ENCODE measurements at places on chromosomes 5 and 9.
A peak's percentile ranks its signal among the peaks of the same experiment; 100 is the strongest.

DNA sequence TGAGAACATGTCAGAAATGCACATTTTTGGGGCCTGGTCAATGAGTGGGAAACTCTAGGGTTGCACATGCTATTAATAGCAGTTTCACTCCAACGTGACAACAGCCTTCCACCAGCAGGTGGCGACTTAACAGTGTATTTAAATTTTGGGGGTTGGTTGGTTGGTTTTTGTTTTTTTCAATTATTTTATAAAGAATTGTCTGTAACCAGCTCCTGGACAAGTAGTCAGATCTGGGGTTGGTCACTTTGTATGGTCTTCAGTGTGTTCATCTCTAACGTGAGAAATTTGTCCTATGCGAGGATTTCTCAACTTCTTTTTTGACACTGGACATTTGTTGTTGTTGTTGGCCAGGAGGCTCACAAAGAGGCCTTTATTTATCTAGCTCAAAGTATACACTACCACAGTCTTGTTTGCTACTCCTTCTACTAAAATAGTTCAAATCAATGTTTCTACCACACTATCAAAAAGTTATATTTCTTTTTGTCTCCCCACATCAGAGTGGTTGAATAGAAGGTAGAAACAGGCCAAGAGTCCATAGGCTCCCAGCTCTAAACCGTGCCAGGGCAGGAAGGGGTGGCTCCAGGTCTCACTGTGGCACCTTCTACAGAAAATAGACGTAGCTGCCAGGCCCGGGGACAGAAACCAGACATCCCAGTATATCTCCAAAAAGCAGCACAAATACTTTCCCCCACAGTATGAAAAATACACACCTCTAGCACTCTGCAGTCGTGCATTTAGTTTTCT, 110.4 kb downstream of the TRPM6 start:
- DNase-seq = peak; percentile 69

- DNase-seq = no peak
Measured at GRCh38 chr5:149409268-149409948, 30.3 kb upstream of the IL17B start.

GRCh38 chr5:133749331-133749985, 137.1 kb upstream of the FSTL4 start:
- DNase-seq = peak; percentile 2

DNA sequence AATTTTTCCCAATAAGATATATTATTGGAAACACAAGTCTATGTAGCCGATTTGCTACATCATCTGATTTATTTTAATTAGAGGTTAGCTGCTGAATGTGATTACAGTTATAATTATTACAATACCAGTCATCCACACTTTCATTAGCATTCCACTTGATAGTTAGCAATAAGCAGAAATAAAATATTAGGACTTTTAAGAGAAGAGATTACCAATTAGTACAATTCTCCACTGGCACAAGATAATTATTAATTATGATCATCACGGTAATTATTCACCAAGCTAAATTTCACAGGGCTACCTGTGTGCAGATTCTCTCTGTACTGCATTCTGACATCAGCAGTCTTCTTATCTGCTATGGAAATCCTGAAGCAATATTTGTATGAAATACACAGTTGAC, 474.7 kb downstream of the TLE4 start:
- DNase-seq = no peak

DNA sequence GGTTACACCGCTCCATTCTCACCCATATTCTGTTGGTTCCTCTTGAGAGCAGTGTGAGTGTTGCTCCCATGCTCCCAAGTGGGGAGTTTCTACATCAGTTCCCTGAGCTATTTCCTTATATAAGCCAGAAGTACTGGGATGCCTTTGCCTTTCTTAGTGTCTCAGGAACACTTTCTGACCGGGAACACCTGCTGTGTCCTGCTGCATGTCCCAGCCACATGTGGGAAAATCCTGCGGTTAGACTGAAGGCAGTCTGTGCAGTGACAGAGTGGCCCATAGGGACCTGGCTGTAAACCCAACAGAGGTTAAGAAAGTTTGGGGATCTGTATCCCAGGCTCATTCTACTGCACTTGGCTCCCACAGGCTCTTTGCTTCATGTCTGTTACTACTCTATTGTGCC, 126.0 kb downstream of the EGFLAM start:
- no peak for DNase-seq

DNA sequence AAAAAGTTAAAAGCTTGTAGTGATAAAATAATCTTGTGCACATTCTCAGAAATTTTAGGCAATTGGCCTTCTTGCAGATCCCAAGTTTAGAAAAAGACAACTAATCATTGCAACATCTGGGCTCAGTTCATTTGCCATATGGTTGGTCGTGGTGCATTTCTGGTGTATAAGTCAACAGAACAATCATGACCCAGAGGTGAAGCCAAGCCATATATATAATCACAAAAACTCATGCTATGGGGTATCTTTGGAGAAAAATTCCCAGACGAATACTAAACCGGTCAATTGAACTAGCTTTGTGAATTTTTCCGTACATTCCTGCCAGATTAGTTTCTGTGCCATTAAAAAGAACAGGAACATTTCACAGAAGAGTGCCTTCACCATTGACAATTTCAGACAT, 50.3 kb downstream of the FYB1 start:
- no peak for DNase-seq

GRCh38 chr9:99106044-99106375, 1.1 kb downstream of the TGFBR1 start:
- no peak for DNase-seq

GRCh38 chr9:129696944-129697655, 31.7 kb downstream of the PRRX2 start:
- DNase-seq = no peak

- no peak for DNase-seq
Measured at GRCh38 chr5:139265001-139265400, 28.5 kb upstream of the MATR3 start.

DNA sequence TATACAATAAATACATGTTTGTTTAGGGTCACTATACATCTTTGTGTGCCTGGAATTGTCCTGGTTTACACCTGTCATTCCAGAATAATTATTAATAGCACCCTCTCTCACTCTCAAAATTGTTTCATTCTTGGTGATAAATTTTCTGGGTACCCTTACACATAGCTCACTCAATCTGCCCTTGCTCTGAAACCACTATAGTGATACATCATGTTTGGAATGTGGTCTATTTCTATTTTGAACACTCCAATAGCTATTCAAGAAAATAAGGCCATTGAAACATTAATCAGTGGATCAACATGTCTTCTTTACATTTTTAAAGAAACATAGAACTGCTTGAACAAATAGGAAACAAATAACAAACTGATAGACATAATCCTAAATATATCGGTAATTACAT, 158.7 kb downstream of the ARRDC3 start:
- DNase-seq = no peak

DNA sequence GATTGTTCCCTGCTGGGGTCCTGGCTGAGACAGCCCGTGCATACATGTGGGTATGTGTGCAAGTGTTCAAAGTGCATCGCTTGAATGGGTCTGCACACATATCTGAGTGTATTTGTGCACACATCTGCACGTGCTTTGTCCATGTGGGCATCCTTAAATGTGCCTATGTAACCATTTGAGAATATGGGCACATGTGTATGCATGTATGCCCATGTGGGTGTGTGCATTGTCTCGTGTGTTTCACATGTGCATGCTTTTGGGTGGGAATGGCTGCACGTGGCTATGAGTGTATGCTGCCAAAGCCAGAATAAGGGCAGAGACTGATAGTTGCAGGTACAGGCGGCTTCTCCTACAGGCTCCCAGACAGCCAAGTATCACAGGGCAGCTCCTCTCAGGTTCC, 107.3 kb downstream of the LHX2 start:
- DNase-seq = no peak

DNA sequence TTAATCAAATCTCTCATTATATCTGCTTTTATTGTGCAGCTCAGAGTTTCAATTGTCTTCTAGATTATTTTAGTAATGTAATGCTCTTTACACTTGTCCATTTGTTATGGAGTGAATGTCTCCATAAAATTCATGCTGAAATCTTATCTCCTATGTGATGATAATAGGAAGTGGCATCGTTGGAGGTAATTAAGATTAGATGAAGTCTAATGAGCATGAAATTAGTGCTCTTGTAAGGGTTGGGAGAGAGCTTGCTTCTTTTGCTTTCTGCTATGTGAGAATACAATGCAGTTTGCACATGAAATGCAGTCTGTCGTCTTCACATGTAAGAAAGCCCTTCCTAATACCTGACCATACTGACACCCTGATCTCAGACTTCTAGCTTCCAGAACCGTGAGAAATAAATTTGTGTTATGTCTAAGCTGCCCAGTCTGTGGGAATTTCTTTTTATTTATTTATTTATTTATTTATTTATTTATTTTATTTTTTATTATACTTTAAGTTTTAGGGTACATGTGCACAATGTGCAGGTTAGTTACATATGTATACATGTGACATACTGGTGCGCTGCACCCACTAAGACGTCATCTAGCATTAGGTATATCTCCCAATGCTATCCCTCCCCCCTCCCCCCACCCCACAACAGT, 1399.2 kb upstream of the CDH6 start:
- no peak for DNase-seq

DNA sequence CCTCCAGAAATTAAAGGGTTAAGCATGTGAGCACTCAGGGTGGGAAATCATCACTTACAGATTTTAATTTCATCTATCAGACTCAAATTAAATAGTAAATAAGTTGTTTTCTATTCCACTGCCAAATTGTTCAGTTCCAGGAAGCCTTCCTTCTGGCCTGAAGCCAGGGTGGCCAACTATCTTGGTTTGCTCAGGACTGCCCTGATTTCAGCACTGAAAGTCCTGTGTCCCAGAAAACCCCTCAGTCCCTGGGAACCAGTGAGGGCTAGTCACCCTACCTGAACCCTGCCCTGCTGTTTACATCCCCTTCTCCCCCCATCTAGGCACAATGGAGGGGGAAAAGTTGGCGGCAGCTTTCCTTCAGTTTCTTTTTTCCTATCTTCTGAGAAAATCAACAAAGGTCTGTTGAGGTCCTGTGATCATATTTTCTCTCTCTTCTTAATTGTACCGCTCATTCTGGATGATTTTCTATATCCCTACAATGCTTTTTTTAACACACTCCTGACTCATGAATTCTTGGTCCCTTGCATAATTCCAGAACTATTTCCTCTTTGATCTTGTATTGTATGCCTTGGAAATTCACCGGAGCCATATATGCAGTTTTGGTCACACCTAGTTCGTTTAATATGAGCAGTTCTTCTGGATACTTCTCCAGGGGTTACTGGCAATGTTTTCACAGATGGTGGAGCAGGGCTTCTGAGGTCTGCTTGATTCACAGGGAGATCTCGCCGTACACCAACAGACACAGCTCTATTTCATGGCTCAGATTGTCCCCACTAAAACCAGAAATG, 103.8 kb downstream of the MAP1B start:
- no peak for DNase-seq

- DNase-seq = no peak
Measured at GRCh38 chr5:124823380-124823779, 76.9 kb upstream of the ZNF608 start.

DNA sequence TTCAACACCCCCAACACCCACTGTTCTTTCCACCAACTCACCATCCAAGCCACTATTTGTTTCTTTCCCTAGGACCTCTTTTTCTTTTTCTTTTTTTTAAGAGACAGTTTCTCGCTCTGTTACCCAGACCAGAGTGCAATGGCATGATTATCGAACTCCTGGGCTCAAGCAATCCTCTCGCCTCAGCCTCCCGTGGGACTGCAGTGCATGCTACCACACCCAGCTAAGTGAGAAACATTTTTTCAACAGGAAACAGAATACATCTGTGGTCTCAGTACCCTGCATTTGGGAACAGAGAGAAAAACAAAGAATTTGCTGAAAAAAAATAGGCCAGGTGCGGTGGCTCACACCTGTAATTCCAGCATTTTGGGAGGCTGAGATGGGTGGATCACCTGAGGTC, 24.6 kb downstream of the B4GALT1 start:
- DNase-seq = no peak

- no peak for DNase-seq
Measured at GRCh38 chr5:100697970-100698369, 162.8 kb downstream of the FAM174A start.

- DNase-seq = peak; percentile 7
Measured at GRCh38 chr5:152514827-152515397, 109.8 kb upstream of the NMUR2 start.

DNA sequence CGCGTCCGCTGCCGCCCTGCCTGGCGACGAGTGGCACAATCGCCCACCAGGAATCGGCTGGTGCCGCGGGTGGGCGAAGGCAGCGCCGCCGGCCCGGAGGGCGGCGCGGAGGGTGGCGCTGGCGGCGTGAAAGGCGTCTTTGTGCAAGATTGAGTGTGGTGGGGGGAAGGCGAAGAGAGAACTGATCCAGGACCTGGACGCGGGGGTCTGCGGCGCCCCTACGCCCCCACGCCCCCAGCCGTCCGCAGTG, 4.6 kb upstream of the RGMB start:
- no peak for DNase-seq

DNA sequence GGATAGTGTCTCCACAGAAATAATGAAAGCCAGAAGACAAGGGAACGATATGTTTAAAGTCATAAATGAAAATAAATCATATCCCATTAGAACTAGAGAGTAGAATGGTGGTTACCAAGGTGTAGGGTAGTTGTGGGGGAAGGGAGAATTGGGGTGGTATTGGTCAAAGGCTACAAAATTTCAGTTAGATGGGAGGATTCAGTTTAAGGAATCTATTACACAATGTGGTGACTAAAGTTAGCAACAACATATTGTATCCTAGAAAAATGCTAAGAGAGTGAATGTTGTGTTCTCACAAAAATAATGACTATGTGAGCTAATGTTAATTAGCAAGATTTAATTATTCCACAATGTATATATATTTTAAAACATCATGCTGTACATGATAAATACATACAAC, 27.8 kb upstream of the LARP1 start:
- no peak for DNase-seq

DNA sequence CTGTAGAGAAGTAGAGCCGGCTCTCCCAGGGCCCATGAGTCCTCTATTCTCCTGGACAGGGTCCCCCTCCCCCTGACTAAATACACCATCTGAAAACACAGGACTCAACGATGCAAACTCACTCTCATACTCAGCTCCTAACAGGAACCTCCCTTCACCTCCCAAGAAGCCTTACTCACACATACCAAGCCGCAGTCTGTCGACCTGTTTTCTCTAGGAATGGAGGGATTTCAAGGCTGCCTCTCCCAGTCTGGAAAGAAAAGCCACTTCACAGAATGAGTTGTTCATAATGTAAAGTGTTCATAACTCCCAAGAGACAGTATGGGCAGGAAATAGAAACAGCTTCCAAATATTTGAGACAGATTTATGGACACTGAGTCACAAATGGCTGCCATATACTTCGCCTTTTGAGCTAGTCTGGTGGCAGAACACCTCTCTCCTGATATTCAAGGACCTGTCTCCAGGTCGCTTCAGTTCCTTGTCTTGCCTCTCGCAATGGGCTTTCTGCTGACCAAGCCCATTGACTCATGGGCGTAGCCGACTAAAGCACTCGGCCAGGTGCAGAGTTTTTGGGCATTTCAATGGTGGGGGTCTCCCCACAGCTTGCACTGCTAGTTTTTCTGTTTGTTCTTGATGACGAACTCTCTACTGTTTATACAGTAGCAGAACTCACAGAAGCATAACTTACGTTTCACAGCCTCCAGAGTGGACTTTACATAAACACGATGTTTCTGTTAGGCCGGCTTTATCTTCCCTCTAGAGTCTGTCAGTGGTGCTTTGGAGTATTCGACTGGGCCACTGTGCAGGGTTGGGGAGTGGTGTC, 25.0 kb upstream of the IL17B start:
- no peak for DNase-seq

- DNase-seq = no peak
Measured at GRCh38 chr9:81424431-81424830, 264.9 kb downstream of the TLE1 start.

GRCh38 chr9:89590415-89590814, 14.4 kb upstream of the GADD45G start:
- DNase-seq = no peak
